ENCODE measurements at places on chromosomes 5 and 9.

GRCh38 chr5:159965031-159965837 lies 43.7 kb upstream of the TTC1 start:
- DNase-seq: no peak

GRCh38 chr5:123511290-123511647 lies 708 bp upstream of the CSNK1G3 start:
- no peak for DNase-seq

DNA sequence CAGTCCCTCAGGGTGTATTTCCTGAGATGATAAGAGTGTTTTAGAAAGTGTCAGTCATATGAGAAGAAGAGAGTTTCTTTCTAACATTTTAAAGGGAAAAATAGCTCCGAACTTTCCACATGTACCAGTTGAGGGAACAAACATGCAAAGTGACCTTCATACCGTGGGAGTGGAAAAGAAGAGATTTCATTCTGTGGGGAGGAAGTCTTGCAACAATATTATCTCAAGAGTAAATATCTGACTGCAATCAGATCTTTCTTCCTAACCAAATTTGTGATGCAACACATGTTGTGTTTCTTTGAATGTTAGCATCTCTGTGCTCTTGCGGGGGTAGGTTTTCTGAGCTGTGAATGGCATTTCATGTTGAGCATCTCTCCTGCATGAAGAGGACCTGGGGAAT lies 30.6 kb downstream of the ANKRD55 start:
- DNase-seq: no peak

- DNase-seq: no peak
These were observed 17.8 kb downstream of the SLC38A9 start for GRCh38 chr5:55694152-55694830.

GRCh38 chr5:158718738-158719505 lies 380.8 kb downstream of the EBF1 start:
- DNase-seq: no peak

DNA sequence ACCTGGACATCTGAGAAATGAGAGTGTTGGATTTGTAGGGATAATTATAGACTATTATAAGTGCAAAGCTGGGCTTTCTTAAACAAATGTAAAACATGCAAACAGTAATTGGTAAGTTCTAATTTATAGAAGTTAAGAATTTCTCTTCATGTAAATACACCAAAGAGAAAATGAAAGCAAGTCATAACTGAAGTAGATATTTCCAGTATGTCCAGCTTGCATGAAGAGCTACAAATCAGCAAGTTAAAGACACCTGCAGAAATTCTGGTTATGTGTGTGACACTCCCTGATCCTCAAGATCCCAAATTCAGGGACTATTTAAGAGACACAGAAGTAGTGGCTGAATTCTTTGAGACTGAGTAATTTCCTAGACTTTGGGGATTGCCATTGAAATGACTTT lies 308.9 kb downstream of the TLE4 start:
- no peak for DNase-seq

DNA sequence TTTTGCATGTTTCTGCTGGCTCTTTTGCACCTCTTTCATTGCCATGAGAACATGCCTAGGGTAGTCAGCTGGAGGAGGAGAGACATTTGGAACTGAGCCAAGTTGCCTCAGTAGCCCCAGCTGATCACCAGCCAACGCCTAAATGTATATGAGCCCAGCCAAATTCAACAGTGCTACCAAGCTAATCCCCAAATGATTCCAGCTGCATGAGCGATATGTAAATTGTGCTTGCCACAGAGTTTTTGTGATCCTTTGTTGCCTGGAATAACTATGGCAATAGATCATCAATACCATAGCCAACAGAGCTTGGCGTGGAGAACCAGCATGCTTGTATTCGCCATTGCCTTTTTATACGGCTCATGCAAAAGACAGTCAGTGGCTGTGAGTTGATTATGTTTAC lies 110.5 kb downstream of the PRDM6 start:
- no peak for DNase-seq

GRCh38 chr5:40683305-40683704 lies 3.6 kb downstream of the PTGER4 start:
- no peak for DNase-seq

DNA sequence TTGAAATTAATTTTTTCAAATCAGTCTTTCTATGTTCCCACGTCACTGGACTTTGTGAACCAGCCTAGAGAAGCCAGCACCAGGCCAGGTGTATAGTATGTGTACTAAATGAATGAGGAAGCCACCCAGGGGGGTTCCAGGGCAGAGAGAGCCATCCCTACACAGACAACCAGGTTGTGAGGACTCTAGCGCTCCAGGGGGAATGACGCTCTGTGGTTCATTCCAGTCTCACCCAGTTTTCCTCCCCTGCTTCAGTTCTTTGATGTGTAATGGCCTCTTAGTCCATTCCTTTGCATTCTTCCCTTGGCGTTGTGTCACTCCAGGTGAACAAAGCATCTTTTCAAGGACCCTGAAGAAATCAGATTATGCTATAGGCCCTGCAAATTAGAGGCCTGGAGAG lies 330.6 kb downstream of the NSG2 start:
- DNase-seq: no peak

GRCh38 chr5:152811988-152812387 lies 406.9 kb upstream of the NMUR2 start:
- no peak for DNase-seq

DNA sequence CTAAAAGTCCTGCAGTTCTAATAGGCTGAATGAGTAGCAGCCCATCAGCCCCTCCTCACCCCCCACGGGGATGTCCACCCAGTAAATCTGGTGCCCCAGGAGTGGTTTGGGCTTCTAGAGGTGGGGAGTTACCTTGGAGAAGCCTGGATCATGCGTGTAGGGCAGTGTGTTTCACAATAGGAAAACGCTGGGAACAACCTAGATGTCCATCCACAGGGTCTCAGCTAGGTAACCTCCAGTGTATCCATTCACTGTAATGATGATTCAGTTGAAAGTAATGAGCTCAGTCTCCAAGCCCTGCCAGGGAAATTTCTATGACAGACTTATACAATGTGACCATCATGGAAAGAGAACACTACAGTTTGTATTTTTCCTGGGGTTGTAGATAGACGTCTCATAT lies 51.8 kb downstream of the NDST1 start:
- no peak for DNase-seq

- no peak for DNase-seq
These were observed 219.9 kb downstream of the SEMA6A start for GRCh38 chr5:116354699-116355098.

GRCh38 chr5:107876261-107876660 lies 205.5 kb upstream of the EFNA5 start:
- DNase-seq: no peak

- DNase-seq: no peak
These were observed 15.1 kb upstream of the ZCCHC7 start for GRCh38 chr9:37105234-37105633.

DNA sequence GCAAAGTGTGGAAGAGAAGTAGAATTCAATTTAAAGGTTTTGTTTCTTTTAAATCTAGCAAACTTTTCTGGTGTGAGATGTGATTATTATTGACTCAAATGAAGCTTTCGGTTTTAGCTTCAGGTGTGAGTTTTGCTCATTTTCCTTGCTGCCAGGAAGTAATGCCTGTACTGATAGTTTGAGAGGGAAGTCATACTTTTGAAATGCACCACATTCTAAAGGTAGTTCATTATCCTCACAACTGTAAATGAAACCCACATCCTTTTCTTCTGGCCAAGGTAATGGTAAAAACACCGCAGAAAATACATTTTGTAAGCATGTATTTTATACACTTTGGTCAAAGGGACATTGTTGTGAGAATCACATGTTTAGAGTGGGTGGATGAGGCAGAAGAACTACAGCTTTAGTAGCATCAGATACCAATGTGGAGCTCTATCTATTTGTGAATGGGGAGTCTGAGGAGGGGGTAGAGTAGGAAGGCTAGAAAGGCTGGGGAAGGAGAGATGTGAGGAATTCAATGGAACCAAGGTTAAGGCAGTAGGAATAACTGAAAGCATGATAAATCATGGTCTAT lies 167.0 kb upstream of the CDKN2B start:
- no peak for DNase-seq

DNA sequence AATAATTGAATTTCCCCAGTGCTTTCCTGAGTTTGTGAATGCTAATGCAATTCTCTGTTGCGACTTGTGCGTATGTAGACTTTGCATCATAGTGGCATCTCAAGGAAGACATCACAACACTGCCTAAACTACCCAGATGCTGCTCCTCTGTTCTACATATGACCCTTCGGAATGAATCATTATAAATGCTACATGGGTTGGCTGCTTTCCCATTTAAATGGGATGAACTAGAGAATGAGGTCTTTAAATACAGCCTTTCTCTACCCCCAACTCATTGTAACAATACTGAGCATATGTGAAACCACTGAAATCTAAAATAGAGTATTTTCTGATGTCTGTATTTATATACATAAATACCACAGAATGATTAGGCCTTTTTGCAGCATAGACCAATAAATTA lies 136.6 kb upstream of the ICE1 start:
- DNase-seq: no peak

- no peak for DNase-seq
These were observed 513.2 kb downstream of the SPOCK1 start for GRCh38 chr5:136985785-136986475.

- DNase-seq: no peak
These were observed 315.2 kb downstream of the PSAT1 start for GRCh38 chr9:78612091-78612490.

GRCh38 chr5:138809391-138809790 lies 56.2 kb downstream of the CTNNA1 start:
- no peak for DNase-seq

- DNase-seq: no peak
These were observed 73.2 kb downstream of the FGF1 start for GRCh38 chr5:142612494-142613270.

- no peak for DNase-seq
These were observed 29.7 kb upstream of the MEIKIN start for GRCh38 chr5:131974956-131975726.

- no peak for DNase-seq
These were observed 114.1 kb upstream of the RIOK2 start for GRCh38 chr5:97297063-97297703.

DNA sequence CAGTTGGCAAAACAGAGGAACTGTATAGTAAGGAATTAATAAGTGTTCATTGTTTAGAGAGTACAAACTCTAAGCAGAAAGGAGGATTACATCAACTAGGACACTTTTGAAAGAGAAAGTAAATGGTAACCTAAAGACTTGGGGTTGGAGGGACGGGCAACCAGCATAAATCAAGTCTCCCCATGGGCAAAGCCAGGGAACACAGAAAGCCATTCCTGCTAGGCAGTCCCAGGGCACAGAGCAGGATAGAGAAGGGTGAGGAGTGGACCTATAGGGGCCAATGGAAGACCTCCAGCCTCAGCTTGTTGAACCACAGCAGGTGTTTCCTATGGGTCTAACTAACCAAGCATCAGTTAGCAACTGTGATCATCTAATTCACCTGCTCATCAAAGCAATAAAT lies 9.2 kb upstream of the ERAP1 start:
- no peak for DNase-seq

DNA sequence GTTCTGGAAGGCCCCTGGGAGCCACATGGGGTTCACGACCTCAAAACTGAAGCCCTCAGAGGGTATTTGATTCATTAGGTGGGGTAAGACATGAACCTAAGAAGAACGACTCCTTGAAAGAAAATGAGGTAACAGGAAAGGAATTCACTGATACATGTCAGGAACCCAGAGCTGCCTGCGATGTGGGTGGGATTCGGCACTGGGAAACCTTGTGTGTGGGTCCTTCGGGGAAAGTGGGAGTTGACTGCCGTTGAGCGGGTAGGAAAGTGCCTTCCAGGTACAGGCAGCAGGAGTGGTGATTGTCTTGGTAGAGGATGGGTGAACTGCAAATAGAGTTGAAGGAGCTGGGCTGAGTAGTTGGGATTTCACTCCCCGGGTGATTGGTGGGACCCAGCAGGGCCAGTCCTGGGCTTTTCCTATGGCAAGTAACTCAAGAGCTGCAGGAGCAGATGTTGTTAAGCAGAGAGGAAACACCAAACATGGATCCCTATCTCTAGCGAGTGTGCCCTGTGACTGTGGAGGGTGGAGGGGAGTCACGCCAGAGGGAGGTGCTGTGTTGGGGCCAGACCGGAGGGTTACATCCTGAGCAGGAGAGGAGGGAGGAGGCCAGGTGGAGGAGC lies 30.8 kb downstream of the ANKRD33B start:
- no peak for DNase-seq

GRCh38 chr5:164809821-164810220 lies 1304.4 kb downstream of the MAT2B start:
- no peak for DNase-seq

GRCh38 chr5:129125819-129126218 lies 31.3 kb downstream of the ISOC1 start:
- DNase-seq: no peak

- no peak for DNase-seq
These were observed 43.6 kb upstream of the CRB2 start for GRCh38 chr9:123312306-123312877.

- DNase-seq: no peak
These were observed 29.0 kb downstream of the LRRC70 start for GRCh38 chr5:62607615-62608014.

- DNase-seq: no peak
These were observed 12.3 kb downstream of the ZSWIM6 start for GRCh38 chr5:61344187-61344944.

GRCh38 chr5:32233696-32234447 lies 59.8 kb upstream of the GOLPH3 start:
- no peak for DNase-seq

DNA sequence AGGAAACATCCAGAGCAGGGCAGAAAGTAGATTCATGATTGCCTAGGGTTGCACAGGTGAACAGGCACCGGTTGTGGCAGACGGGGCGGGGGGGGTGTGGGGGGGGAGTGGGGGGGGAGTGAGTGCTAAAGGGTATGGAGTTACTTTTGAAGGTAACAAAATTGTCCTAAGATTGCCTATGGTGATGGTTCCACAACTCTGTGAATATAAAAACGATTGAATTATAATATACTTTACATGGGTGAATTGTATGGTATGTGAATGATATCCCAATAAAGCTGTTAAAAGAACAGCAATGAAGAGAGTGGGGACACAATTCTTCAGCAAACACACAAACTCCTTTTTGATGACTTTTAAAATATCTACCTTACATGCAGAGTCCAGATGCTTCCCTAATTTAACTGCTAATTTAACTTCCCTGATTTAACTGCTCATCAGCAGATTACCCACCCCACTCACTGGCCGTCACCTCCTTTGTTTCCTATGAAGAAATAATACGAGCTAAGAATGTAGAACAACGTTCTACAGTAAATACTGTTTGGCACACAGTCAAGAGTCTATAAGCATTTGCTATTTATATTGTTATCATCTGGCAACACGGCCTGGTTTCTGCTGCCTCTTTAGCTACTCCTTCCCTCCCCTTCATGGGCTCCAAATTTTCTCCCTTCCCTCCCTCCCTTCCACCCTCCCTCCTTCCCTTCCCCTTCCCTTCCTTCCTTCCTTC lies 83.5 kb downstream of the PTCH1 start:
- DNase-seq: no peak

DNA sequence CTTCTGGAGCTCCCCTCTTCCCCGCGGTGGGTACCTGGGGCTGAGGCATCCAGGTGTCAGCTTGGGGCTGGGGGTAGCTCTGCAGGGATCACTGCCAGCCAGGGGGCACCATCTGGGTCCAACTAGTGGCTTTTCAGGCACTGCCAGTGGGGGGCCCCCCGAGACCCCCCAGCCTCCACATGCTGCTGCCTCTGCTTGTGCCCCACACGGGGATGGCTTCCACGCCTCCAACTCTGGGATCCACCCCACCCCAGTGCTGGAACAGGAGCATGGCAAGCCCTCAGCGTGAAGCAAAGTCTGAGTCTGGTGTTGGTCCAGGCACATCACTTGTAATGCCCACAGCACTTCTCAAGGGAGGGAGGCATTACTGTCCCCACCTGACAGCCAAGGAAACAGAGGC lies 260.5 kb upstream of the MVB12B start:
- DNase-seq: no peak

GRCh38 chr9:133210202-133210532 lies 1.1 kb upstream of the OBP2B start:
- DNase-seq: no peak

All from frontal cortex (tissue), 4 donors.